Tibial nerve (tissue), 4 donors: ENCODE measurements at places on chromosomes 7 and 10. TPM values are rescaled to one million over a fixed set of nuclear protein-coding genes. Genes with fewer than 3 reads are reported as not detected.

NAT16 gene
- total RNA-seq, result not detected

ARHGEF5 gene
- 5.9 TPM for total RNA-seq

LRMDA gene
- 18.6 TPM for total RNA-seq

CALHM2 gene
- total RNA-seq, result 69.0 TPM

ZNF398 gene
- 20.1 TPM for total RNA-seq

RNF32 gene
- 6.0 TPM for total RNA-seq

GPR15LG gene
- total RNA-seq, result not detected

CHN2 gene
- 9.8 TPM for total RNA-seq

RET gene
- total RNA-seq, result 0.20 TPM

TMEM225B gene
- 1.2 TPM for total RNA-seq

PLEKHS1 gene
- total RNA-seq, result not detected

LARP4B gene
- 53.4 TPM for total RNA-seq

NFE2L3 gene
- 6.5 TPM for total RNA-seq

IFIT1B gene
- not detected for total RNA-seq

PTF1A gene
- not detected for total RNA-seq

LRIT1 gene
- total RNA-seq, result not detected

DNA sequence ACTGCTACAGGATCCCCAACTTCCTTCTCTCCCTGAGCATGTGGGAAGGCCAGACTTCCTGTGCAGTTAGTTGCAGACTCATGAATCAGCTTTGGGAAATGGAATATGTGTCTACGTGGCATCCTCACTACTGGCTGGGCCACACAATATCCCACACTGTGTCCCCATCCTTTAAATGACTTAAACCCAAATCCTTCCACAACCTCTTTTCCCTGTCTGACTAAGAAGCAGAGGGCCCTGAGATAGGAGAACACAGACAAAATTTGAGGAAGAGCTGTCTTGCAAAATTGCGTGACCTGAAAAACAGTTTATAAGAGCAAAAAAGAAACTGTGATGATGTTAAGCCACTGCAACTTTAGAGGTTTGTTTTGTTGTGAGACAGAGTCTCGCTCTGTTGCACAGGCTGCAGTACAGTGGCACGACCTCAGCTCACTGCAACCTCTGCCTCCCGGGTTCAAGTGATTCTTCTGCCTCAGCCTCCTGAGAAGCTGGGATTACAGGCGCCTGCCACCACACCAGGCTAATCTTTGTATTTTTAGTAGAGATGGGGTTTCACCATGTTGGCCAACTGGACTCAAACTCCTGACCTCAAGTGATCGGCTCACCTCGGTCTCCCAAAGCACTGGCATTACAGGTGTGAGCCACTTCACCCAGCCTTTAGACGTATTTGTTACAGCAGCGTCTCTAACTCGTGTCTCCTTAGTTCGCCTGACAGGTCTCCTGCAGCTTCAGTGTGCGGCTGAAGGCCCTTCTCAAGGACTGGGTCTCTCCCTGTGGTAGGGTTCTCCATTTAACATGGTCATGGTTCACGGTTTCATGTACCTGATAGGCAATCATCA lies 46.9 kb upstream of the SFMBT2 start:
- no peak for DNase-seq

GRCh38 chr10:45000752-45001380 lies at the start of gene ZNF22:
Gene ZNF22, plus strand, starts transcription at chr10:45000923. Its CDS starts 2,446 bp downstream, at chr10:45003369.
- DNase-seq, result peak; percentile 47

- DNase-seq, result no peak
These were observed 58.5 kb downstream of the PWWP2B start for GRCh38 chr10:132455441-132455971.

- peak; percentile 84 for DNase-seq
These were observed at the start of gene UPP1 for GRCh38 chr7:48089046-48090003. Gene UPP1, plus strand, starts transcription at chr7:48089265. Its CDS starts 5,519 bp downstream, at chr7:48094784.

GRCh38 chr7:42314696-42315095 lies 77.7 kb upstream of the GLI3 start:
- no peak for DNase-seq

DNA sequence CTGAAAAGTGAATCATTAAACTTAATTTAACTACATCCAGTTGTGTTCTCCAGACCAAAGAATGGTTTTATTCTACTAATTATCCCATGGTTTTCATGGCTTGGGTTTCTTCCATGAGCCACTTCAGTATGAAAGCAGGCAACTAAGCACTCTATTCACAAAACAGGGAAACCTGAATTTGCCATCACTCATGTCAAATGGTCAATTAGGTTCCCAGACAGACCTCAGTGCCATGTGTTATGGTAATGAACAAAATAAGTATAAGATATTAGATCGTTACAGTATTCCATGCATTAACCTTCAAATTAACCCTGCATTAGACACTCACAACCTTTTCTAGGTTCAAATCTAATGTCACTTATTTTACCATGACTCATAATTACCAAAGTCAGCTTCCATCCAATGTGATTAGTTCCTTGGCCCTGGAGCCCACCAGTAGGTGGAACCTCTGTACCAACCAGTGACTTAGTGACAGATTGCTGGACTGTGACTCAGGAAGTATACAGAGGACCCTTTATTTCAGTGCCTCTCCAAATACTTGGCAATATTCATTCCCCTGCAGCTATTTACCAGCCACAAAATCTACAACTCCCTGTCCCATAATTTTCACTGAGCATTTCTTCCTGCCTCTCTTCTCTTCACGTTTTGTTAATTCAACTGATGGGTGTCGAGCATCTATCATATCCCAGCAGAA lies 1270.2 kb upstream of the SORCS1 start:
- no peak for DNase-seq

DNA sequence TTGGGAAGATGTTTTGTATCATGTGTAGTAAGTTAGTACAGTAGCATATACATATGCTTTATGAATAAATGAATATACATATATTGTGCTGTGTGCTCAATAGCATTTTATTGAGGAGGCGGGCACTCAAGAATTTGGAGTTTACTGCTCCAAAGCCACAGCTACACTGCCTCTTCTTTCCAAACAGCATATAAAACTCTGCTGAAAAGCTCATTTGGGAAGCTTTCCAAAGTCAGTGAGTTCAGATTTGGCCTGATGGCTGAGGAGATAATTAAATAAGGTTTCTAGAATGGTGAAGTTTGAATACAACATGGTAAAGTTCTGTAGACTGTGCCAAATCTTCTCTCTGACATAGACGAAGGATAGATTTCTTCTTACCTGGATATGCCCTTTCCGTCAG lies 29.8 kb downstream of the CDK1 start:
- DNase-seq, result no peak

DNA sequence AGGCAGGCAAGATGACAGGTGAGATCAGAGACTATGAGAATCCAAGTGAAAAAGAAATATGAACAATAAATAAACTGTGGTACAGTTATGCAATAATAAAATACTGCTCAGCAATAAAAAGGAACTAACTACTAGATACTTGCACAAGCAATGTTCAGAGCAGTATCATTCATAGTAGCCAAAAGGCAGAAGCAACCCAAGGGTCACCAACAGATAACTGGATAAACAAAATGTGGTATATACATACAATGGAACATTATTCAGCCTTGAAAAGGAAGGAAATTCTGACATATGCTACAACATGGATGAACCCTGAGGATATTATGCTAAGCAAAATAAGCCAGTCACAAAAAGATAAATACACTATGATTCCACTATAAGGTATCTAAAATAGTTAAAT lies 76.9 kb upstream of the KCNIP2 start:
- DNase-seq, result no peak

DNA sequence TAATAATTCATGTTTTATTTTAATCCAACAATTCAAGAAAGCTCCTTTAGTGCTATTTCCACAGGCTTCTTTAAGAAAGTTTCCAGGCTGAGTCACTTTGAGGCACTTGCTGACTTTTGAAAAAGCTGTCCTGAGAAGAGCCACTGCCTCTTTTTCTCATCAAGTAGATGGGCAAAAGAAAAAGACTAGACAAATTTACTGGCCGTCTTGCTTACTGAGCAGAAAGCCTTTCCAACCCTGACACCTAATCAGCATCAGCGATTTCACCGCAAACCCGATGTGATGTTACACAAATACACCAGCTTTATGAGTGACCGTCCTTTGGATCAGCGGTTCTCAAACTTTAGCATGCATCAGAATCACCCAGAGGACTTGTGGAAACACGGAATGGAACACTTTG lies 24.3 kb downstream of the CTTNBP2 start:
- no peak for DNase-seq

- no peak for DNase-seq
These were observed 154.5 kb upstream of the PPP2R2D start for GRCh38 chr10:131746241-131746711.

- no peak for DNase-seq
These were observed 42.8 kb downstream of the CPXM2 start for GRCh38 chr10:123848564-123849457.

DNA sequence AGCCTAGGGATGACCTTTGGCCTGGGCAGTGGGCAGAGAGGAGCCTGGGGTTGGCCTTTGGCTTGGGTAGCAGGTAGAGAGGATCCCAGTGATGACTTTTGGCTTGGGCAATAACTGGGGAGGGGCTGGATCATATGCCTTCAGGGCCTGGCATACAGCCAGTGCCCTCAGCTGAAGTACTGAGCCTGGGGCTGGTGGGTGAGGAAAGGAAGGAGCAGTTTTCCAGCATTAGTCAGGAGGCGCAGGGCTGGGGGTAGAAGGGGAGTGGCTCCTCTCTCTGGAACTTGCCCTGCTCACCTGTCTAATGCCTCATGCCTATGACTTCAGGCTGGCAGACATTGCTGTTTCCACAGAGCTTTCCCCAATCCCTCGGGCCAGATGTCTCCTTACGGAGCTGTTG lies 15.2 kb upstream of the COMTD1 start:
- DNase-seq, result no peak

- no peak for DNase-seq
These were observed 101.8 kb upstream of the PITRM1 start for GRCh38 chr10:3274414-3274813.

GRCh38 chr10:97648562-97649404 lies 8.3 kb downstream of the PI4K2A start:
- peak; percentile 61 for DNase-seq

DNA sequence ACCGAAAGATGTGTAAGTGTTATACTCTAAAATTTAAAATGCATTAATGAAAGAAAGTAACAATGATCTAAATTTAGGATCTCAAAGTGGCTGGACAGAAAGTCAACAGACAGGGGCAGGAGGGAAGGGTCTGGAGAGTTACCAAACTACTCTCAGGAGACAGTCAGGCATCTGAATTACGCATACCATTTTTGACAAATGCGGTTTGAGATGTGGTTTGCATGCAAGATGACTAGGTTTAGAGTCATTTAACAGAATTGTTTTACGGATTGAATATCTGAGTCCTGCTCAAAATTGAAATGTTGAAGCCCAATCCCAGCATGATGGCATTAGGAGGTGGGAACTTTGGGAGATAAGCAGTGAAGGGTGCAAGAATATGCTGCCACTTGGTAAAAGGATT lies 314.1 kb downstream of the WDR11 start:
- no peak for DNase-seq

- DNase-seq, result no peak
These were observed 3.7 kb downstream of the PON1 start for GRCh38 chr7:95320651-95321050.

DNA sequence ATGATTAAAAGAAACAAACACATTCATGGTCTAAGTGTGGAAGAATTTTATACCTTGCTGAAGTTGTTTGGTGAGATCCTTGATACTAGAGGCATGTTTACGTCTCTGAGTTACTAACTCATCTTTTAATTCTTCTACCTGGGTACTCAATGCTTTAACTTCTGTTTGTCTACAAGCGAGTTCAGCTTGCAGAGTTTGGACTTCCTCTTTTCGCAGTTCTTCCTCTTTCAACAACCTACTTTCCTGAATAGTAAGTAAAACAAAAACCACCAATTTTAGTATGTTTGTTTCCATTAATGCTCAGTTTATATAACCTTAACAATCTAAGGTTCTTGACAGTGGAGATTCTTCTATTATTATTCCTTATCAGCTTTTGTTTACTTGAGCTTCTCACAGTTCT lies 42.9 kb downstream of the CCDC186 start:
- no peak for DNase-seq

DNA sequence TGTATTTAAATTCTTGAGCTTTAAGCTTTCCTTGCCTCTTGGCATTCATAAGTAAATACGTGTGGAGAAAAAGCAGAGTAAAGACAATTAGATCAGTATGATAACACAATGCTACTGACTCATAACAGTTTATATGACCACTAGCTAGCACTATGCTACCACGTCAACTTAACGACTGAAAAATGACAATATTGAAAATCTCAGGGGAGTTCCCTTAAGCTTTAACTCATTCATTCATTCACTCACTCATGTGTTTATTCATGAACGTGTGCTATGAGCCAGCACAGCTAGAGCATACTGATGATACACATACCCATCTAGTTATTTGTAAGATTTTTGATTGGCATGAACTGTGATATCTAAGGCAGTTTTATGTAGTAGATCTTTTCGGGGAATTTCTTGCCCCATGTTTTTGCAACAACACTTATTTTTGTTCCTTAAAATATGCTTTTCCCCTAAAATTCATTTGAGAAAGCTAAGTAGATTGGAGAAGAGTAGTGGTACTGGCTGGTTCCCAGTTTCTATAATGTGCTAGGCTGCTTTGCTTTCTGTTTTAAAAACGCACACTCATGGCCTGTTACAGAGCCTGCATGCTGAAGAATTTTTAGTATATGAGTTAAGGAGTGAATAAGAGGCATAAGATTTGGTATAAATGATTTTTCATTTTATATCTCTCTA lies 57.4 kb upstream of the ACBD5 start:
- DNase-seq, result no peak

GRCh38 chr7:36154255-36155212 lies 1.5 kb downstream of the EEPD1 start:
- DNase-seq, result no peak

DNA sequence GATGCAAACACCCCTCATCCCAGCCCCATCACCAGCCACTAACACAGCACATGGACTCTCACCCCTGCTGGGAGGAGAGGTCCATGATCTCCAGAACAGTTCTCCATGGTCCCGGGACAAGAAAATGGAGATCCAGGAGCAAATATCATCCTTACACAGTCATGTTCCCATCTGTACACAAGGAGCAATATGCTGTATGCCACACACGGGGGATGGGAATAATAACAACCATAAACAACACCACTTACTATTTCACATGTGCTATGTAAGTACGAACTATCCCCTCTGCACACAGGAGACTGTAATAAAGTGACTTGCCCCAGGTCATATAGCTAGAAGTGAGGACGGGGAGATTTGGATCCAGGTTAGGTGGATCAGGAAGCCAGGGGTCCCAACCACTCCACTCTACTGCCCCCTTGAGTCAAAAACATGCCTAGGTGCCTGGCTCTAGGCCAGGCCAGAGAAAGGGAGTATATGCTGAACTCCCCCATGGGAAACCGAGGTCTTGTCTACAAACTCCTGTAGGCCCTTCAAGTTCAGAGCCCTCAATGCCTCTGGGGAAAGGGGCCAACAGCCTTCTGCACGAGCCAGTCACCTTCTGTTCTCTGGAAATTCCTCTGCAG lies 34.1 kb downstream of the LRRC20 start:
- DNase-seq, result no peak

GRCh38 chr7:33832271-33832721 lies 73.0 kb upstream of the BMPER start:
- no peak for DNase-seq

GRCh38 chr10:69382382-69383117 lies 34.2 kb downstream of the TACR2 start:
- no peak for DNase-seq
